NCI-H1694 (cell line): ENCODE measurements at places on chromosomes 5 and 9.
A peak's percentile ranks its signal among the peaks of the same experiment; 100 is the strongest.

DNA sequence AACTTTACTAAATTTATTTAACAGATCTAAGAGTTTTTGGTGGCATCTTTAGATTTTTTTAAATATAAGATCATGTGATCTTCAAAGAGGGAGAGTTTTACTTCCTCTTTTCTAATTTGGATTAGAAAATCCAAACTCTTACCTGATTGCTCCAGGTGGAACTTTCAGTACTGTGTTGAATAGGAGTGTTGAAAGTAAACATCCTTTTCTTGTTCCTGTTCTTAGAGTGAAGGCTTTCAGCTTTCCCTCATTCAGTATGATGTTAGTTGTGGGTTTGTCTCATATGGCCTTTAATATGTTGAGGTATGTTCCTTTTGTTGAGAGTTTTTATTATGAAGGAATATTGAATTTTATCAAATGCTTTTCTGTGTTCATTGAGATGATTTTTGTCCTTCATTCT is 650.0 kb upstream of the SGCD start:
- no peak for DNase-seq

DNA sequence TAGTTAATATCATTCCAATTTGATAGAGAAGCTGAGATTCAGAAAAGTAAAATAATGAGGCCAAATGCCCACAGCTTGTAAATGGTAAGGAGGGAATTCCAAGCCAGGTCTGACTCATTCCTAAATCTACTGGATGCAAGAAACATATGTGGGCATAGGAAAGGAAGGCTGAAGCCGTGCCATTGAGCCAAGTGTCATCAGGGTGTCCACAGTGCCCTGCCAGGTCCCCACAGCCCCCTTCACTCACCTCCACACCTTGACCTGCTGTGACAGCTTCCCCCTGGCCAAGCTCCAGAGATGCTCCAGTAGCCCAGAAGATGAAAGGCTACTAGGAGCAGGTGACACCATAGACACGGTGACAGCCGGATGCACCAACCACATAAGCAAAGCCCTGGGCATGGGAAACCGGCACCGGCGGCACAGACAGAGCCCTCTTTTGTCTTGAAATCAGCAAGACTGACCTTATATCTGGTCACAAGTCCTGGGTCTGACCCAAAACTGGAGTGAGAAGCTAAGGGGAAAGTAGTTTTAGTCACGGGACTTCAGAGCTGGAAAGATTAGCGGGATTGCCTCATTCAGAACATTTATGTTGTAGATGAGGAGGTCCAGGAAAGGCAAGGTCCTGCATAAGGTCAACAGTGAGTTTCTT is 20.1 kb upstream of the FAT2 start:
- no peak for DNase-seq

GRCh38 chr5:124878583-124879342 is 132.3 kb upstream of the ZNF608 start:
- DNase-seq: no peak

GRCh38 chr5:75933489-75933888 is 149.7 kb upstream of the SV2C start:
- DNase-seq: no peak

DNA sequence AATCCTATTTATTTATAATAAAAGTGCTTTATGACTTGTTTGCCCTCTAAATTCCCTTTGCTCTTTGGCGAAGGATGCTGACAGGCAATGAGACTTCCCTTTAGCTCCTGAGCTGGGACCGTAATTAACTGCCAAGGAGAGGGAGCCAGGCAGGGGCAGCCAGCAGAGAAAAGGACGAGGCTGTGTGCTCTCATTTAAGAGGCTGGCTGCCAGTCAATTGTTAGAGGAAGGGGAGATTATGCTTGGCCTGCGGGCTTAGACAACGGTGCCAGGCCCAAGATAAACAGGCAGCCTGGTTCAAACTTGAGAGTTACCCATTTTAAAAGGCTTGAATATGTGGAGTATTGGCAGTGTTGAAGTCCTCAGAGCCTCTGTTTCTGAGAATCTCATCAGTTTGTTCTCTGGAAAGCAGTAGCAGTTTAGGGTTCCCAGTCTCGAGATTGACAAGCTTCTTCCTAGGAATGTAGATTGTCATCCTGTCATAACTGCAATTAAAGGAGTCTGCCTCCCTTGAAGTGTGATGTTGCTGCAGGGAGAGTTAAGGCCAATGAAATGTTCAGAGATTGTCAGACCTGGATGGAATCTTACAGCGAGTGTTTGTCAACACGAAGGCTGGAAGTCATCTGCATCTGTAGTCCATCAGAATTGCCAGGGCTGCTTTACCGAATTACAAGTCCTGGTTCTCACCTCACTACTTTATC is 113.2 kb downstream of the JAKMIP2 start:
- no peak for DNase-seq

DNA sequence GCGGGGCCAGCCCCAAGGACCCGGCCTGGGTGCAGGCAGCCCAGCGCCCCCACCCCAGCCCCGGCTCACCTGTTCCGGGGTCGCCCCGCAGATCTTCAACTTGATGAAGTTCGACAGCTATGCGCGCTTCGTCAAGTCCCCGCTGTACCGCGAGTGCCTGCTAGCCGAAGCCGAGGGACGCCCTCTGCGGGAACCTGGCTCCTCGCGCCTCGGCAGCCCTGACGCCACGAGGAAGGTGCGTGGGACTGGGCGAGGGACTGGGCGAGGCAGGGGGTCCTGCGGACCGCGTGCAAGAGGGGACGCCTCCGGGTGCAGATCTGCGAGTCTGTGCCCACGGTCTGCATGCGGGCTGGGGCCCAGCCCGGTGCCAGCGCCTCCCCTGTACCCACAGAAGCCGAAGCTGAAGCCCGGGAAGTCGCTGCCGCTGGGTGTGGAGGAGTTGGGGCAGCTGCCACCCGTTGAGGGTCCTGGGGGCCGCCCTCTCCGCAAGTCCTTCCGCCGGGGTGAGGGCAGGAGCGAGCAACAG is 9.7 kb downstream of the RGS14 start:
- DNase-seq: no peak

GRCh38 chr5:12459326-12459725 is 555.1 kb upstream of the CTNND2 start:
- no peak for DNase-seq

DNA sequence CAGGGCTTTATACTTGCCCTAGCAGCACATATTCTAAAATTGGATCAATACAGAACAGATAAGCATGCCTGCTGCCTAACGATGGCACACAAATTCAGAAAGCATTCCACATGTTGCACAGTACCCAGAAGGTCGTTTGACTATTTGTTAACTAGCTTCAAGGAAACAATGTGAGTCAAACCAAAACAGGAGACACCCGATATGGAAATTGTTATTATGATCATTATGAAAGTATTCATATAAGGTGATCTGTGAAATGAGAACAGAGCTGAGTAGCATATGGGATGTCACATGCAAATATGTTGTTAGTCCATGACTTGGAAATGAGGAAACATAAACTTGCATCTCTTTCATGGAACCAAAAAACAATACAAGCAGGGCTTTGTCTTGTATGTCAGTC is 56.3 kb upstream of the BICD2 start:
- DNase-seq: no peak

- DNase-seq: peak; percentile 26
Observed at GRCh38 chr5:111922344-111922743, 165.3 kb upstream of the NREP start.

GRCh38 chr5:156481741-156482140 is 154.8 kb downstream of the SGCD start:
- DNase-seq: peak; percentile 54

- DNase-seq: no peak
Observed at GRCh38 chr9:135667463-135668001, 4.4 kb downstream of the LCN9 start.

- DNase-seq: no peak
Observed at GRCh38 chr5:59835800-59836199, 57.7 kb downstream of the PDE4D start.

- no peak for DNase-seq
Observed at GRCh38 chr9:98556511-98556910, 152.2 kb downstream of the GABBR2 start.

GRCh38 chr5:145245354-145245753 is 589.8 kb downstream of the PRELID2 start:
- DNase-seq: no peak

DNA sequence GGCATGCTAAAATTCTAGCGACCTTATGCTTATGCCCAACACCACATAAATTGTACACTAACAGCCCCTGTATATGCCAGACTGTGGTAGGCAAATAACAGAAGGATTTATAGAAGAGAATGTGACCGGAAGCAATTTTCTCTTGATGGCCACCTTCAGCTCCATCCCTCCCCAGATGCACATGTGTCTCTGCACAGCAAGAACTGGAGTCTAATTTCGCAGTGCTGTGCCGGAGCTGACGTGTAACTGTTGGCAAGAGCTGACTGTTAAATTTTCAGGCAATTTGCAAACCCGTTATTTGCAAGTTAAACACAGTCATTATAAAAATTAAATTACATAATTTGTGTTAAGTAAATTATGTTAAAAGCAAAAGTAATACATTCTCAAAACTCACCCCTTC is 48.4 kb downstream of the PCA3 start:
- no peak for DNase-seq

DNA sequence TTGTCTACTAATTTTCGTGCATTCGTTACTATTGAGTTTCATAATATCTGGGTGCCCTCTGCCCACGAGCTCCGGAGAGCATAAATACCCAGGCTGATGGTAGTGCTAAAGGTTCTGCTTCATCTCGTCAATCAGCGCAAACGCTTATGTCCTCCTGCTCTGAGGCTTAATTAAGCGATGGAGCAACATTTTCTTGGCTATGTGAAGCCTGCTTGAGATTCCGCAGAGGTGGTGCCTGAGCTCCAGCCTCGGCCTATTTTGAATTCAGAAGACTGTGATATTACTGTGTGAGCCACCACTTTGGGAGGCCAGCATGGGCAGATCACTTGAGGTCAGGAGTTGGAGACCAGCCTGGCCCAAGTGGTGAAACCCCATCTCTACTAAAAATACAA is 44.8 kb downstream of the ANXA2R start:
- no peak for DNase-seq

GRCh38 chr9:95807326-95807947 is 68.1 kb upstream of the ERCC6L2 start:
- DNase-seq: no peak

DNA sequence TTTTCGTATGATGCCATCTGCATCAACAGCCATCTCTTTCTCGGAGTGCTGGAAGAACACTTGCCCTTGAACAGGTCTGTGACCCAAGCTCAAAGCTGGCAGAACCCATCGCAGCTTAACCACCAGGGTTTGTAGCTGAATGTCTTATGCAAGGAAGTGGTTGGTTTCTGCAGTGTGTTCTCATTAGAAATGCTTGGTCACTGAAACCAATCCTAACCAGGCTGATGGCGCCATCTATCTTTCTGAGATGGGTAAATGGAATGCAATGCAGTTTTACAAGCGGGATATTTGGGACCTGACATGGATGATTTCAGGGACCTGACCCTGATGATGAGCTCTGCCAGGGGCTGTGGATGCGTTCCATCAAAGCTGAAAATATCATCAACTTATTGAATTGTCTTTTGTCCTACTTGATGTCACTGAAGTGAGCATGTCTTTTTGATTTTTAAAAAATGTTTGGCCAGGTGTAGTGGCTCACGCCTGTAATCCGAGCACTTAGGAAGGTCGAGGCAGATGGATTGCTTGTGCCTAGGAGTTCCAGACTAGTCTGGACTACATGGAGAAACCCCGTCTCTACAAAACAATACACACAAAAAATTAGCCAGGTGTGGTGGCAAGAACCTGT is 28.7 kb downstream of the DMRT3 start:
- DNase-seq: no peak

DNA sequence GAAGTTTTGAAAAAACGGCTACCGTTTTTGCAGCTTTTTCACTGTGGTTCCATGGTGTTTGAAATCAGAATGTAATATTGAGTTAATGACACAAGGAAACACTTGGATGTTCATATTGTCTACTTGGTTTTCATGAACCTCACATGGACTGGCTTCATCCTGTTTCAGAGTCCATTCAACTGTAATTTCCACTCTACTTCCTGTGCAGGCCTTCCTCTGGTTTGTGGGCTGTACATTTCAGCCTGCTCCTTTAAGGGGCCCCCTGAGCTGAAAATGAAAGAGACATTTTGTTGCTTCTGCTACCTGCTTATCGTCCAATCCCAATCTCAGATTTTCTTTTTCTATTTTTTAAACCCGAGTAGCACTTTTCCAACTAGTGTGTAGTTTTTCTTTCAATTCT is 41.8 kb upstream of the CDKN2B start:
- no peak for DNase-seq

DNA sequence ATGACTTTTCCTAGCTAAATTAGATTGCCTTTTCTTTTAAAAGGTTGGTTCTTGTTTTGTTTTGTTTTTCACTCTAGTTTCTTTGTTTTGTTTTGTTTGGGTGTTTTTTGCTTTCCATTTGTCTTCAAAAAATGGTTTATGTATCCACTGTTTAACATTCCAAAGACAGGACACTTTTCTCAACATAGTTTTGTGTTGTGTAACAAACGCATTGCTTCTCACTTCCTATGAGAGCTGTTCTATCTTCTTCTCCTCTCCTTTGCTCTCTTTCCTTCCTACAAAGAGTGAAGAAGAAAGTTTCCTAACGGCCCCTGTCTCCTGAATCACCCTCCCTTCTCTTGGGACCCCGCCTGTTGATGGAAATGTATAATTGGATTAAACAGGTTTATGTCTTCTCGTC is 539.7 kb downstream of the ACTL7B start:
- DNase-seq: no peak

DNA sequence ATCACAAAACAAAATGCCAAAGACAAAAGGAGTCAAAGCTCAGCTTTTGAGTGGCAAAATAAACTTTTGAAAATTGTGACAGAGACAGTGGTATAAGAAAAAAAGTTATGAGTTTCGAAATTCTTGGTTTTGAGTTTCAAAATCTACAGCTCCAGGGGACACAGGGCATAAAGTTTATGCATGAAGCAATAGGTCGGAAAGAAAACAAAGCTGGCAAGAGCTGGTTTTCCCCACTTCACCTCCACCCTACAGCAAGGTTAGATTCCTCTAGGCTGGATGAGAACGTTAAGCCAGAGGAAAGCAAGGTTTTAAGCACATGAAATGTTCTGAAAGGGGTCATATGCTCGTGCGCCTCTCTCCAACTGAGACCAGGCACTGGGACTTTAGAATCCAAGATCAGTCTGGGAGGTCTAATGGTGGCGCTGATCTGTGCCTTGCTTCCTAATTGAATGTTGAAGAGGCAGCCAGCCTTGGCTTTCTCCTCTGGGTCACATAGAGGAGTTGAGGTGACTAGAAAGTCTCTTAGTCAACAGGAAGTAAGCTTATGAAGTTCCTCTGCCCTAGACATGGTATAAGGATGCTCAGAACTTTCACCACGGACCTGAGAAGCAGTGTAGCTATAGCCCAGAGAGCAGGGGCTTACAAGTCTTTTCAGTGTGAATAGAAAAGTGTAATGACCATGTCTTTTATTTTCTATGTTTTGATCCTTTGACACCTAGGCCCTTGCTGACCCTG is 167.7 kb upstream of the DMAC1 start:
- DNase-seq: no peak

- DNase-seq: peak; percentile 97
Observed at GRCh38 chr5:54678737-54679136, 161.2 kb downstream of the SNX18 start.

GRCh38 chr5:155827949-155828348 is 499.0 kb upstream of the SGCD start:
- DNase-seq: no peak

- no peak for DNase-seq
Observed at GRCh38 chr5:103602438-103602837, 39.8 kb upstream of the NUDT12 start.
